ENCODE measurements at places on chromosomes 13 and 19.

- DNase-seq: no peak
Observed at GRCh38 chr19:6065685-6066374, 44.5 kb downstream of the RFX2 start.

DNA sequence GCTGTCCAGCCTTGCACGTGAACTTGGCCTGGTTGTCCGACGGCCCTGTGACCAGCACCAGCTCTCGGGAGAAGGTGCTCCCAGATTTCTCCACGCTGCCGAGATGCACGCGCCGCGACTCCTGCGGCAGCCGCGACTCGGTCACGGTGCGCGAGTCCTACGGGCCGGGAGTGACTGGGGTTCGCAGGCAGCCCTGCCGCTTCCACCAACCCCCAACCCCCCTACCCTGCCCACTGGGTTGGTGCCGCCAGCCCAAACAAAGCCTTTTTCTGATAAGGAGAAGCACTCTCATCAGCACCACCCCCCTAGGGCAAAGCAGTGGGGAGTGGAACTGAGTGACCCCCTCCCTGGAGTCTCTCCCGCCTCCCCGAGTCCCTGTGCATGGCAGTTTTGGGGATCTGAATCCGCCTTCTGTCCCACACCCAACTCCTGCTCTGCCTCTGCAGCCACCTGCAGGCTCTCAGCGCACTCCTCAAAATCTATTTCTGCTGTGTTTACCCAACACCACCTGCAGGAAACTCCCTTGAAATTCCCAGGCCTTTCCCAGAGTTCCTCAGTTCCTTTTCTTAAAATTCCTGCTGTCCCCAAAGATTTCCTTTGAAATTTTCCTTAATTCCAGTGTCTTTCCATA, 6.2 kb downstream of the NPHS1 start:
- DNase-seq: no peak

GRCh38 chr13:66835040-66835628, 395.0 kb downstream of the PCDH9 start:
- DNase-seq: no peak

DNA sequence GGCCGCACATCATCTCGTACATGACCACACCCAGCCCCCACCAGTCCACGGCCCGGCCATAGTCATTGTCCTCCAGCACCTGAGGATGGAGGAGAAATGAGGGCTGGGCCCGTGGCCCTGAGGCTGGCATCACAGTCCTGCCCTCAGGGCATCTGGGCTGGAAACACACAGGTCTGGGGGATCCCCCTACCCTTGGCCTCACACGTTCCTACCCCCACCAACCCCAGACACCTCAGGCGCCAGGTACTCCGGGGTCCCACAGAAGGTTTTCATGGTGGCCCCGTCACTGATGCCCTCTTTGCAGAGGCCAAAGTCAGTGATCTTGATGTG, 9.5 kb upstream of the CCNP start:
- DNase-seq: no peak

DNA sequence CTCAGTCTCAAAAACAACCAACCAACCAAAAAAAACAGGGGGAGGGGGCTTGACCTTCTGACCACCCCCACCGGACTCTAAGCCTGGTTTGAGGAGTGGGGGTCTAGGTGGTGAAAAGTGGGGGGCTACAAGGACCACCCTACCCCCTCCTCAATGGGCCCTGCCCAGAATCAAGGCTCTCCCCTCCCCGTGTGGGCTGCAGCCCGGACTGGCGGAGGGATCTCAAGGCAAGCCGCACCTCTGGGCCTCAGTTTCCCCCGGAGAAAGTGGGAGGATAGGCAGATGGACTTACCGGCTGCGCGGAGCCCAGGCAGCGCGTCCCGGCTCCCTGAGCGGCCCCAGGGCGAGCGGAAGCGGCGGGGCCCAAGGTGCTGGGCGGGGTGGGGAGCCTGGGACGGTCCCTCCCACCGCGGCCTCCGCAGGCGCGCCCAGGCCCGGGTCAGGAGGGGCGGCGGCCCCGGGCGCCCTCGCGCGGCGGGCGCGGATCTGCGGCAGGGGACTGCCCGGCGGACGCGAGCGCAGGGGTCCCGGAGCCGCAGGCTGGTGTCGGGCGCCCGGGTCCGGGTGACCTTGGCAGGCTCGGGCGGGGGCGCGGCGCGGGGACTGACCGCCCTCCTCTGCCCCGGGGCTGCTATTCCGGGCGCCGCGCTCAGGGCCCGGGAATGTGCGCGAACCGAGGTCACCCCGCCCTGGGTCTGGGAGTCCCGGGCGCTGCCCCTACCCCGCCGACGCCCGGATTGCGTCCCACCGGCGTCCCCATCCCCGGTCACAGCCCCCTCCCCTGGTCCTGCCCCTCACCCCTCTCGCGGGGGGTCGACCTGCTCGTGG, at the start of gene ADAMTSL5:
Gene ADAMTSL5, minus strand, starts transcription at position 349 of the 828 bp plus-strand sequence. CDS start 2,076 bp downstream, outside the sequence.
- DNase-seq: no peak

DNA sequence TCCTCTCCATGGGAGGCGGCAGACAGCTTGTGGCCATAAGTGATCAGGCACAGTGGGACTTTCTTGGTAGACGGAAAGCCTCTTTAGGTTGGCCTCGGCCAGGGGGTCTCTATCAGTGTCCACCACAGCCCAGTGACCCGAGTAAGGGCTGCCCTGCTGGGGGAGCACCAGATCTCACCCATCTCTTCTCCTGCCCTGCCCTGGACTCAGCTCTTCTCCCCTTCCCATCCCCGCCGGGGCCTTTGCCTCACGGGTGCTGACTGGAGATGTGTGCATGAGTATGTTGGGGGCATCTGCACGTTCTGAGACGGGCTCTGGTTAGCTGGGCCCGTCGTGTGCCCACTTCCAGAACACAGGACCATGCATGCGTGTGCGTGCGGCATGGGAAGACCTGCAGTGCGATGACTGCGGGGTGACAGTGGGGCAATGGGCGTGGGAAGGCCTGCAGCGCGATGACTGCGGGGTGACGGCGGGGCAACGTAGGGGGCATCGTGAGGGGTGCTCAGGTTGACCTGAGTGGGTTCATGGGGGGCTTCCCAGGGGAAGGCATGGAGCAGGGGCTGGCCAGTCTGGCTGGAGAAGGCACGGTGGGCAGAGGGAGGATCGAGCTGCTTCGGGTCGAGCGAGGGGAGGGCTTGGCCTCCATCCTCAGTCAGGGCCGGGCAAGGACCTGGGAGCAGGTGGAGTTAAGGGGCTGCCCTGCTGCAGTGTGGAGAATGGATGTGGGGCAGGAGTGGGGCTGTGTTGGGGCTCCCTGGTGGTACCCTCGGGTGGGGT, 15.9 kb downstream of the EPN1 start:
- DNase-seq: no peak

DNA sequence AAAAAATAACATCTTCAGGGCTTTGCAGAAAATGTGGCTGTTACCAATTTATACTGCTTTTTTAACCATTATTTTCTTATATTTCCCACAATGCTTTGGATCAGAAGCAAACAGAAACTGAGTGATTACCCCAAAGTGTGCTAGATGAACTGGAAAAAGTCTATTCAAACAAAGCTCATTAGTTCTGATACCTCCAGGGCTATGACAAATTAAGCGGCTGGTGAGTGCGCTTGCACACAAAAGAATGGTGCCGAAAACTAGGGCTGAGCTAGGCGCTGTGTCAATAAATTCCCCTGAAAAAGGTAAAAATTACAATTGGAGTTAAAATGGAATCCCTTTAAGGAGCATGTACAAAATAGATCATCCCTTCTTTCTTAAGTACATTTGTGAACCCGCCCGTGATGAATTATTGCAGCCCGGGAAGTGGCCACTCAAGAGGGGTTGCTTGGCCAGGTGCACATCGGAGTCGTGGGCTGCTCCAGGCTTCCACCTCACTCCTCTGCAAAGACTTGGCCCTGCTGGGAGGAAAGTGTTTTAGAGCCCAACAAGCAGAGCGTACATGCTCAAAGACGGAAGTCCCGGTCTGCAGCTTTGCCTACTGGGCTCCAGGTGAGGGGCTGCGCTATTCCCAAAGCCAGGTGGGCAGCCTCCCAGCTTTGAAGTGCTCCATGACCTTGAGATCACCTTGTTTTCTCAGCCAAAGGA, 164.0 kb upstream of the ZNF507 start:
- DNase-seq: no peak

DNA sequence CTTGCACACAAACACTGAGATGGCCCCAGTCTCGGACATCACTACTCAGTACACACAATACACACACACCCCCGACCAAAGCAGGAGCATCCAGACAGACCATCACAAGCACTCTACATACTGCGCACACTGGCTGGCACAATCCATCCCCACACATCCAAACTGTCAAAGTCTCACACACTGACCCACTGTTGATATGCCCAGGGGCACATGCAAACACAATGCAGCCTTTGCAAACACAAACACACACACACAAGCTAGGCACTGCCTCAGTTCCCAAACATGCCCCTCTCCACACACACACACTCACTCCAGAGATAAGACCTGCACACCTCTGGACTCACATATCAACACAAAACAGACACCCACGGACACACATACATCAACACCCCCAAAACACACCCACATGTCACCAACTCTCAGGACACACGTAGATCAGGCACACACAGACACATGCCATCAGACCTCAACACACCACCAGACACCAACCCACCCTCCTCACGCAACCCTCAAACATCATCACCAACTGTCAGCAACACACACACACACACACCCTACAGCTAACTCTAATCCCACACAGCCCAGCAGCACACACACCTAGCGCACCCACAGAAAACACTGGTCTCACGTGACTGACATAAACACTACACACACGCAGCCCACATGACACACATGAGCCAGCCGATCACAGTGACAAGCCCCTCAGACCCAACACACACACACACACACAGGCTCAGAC, 1.9 kb downstream of the BBC3 start:
- no peak for DNase-seq

- DNase-seq: no peak
Observed at GRCh38 chr19:53019684-53020083, 6.0 kb downstream of the ERVV-1 start.

DNA sequence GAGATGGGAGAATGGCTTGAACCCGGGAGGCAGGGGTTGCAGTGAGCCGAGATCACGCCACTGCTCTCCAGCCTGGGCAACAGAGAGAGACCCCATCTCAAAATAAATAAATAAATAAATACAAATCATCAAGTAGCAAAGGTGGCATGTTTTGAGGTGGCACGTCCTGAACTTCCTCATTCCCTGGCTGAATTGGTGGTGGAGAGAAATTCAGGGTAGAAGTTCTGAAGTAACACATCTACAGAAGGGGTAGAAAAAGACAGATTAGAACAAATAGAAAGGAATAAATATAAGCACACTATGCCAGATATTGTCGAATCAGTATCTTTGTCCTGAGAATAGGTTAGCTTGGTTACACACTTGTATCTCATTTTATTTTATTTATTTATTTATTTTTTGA, 6.3 kb downstream of the IFI30 start:
- peak; percentile 49 for DNase-seq

DNA sequence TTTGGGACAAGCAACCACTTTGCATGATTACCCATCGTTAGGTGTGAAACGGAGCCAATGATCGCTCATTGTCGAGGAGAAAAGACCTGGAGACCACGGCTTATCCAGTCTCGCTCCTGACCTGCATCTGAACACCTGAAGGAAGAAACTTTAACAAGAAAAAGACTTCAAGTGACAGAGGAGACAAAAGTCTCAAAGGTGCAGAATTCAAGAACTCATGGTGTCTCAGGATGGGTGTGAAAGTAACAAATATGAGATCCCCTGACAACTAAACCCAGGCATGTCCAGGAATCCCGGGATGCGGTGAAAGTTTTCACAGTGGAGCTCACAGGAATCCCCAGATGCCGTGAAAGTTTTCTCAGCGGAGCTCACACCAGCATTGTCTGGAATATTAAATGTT, 6.3 kb upstream of the ATP11A start:
- DNase-seq: no peak

GRCh38 chr13:110811008-110811720, 97.7 kb downstream of the ING1 start:
- no peak for DNase-seq

- no peak for DNase-seq
Observed at GRCh38 chr13:27966641-27967202, 2.4 kb downstream of the CDX2 start.

GRCh38 chr13:94416454-94417080, 62.9 kb downstream of the DCT start:
- DNase-seq: no peak

DNA sequence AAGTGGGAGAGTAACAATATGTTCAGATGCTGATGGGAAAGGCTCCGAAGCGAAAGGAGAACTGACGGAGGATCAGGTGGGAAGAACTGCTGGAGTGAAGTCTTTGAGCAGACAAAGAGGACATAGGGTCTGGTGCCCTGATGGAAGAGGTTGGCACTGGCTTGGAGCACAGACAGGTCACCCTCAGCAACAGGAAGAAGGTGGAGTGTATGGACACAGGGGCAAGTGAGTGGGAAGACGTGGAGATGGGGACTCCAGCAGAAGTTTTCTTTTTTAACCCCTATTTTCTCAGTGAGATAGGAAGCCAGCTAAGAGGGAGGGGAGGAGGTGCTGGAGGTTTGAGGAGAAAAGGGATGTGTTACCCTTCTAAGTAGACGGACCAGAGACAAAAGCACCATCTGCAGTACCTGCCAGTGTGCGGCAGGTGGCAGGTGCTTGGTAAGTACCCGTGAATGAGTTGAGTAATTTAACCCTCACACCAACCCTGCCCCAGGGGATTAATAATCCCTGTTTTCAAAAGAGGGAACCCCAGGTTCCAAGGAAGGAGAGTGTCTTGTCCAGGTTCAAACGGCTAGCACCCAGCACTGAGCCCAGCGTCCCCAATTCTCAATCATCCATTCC, 11.2 kb downstream of the HAS1 start:
- DNase-seq: peak; percentile 52
